ENCODE measurements at places on chromosomes 6 and 20.

DNA sequence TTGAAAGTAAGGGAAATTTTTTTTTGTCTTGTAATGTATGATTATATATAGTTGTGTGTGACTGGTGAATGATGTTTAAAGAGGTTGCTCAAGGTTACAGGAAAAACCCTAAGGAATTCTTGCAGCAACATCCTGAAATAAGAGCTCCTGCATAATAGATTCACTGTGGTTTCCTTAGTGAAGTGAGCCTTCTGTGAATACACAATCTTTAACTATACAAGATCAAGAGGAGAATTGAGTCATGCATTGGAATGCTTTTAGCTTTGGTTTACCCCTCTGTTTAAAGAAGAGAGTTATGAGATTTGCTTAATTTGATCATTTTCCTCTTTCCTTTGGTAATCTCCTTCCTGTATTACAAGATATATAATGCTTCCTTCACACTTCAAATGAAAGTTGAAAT lies 141.6 kb upstream of the EYA4 start:
- DNase-seq, result no peak

DNA sequence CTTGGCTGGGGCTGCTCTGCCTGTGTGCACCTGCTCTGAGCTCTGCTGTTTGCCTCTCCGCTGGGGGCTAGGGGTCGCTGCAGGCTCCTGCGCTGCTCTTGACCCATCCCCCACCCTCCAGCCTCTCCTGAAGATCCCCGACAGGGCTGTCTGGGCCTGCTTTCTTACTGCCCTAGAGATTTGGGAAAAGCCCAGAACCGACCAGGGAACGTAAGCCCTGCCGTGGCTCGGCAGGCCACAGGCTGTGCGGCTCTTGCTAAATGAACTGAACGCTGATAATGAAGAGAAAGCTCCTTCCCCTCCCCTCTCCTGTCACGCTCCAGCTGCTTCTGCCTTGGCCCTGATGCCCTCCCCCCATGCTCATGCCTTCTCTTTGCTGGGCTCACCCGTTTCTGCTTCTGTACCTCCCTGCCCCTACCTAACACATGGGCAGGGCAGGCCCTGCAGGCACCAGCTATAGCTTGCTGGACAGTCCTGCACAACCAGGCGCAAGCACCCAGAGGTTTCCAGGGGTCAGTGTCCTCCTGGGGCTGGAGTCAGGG lies 32.0 kb upstream of the PCMTD2 start:
- DNase-seq, result no peak

- DNase-seq, result no peak
Observed at GRCh38 chr6:136304410-136304809, 14.8 kb upstream of the BCLAF1 start.

GRCh38 chr20:23146181-23146580 lies 60.1 kb upstream of the CD93 start:
- DNase-seq, result no peak

GRCh38 chr6:306641-307061 lies 14.4 kb downstream of the DUSP22 start:
- DNase-seq, result no peak

DNA sequence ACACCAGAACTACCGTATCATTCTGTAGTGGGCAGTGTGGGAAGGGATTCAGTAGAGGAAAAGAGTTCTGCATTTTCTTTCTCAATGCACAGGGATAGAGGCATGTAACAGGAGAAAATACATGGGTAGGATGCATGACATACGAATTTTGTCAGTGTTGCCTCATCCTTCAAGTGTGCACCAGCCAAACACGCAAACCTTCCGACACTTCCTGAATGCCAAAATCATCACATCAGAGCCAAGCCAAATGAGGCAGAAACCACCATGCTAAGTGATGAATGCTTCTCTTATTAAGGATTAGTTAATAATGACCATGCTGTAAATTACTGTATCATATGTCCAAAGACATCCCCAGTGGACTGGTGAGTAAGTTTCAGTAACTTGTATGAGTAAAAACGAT lies 27.3 kb downstream of the RAMACL start:
- DNase-seq, result no peak

DNA sequence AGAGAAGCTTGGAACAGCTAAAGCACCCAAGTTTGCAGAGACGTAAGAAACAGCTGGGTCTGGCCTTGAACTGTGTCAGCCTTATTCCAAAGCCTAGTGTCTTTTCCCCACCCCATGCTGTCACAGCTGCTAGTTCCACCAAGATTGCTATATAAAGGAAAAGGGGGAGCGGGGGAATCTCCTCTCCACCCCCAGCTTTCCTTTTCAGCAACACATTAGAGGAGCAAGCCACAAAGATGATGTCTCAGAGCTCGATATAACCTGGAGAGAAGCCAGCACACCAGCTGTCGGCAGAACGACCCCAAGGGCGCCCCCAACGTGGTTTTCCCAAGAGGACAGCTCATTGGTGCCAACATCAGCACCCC lies 36.5 kb downstream of the ATP9A start:
- no peak for DNase-seq

GRCh38 chr6:166775923-166776220 lies 148.8 kb upstream of the RPS6KA2 start:
- DNase-seq, result no peak

DNA sequence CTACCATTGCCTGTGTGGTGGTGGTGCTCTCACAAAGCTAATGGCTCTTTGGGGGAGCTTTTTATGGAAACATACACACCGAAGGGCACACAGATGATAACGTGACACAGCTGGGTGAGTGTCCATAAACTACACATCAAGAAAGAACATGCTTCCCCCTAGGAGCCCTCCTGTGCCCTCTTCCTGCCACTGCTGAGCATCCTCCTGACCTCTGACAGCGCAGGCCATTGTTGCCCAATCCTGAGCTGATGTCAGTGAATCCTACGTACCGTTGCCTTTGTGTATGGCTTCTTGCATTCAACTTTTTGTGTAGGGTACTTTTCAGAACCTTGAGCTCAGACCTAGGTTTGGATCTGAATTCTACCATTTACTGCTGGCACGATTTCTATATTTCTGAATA lies 65.8 kb upstream of the SLC22A1 start:
- DNase-seq, result no peak

- DNase-seq, result no peak
Observed at GRCh38 chr6:113482771-113483170, 374.4 kb upstream of the MARCKS start.

DNA sequence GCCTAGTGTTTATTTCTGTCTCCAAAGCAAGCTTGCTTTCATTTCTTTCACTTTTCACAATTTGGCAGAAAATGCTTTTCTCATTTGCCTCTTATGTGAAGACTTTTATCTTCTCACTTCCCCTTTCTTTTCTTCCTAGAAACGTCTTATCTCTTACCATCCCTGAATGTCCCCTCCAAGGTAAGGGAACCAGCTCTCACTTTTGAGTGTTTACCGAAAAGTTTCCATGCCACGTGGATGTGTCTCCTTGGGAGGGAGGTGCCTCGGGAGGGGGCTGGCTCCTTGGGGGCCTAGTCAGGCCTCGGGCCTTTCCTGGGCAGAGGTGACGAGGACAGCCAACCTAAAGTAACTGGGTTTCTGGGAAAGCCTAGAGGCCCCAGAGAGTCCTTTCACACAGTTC lies 127.4 kb downstream of the CD24 start:
- no peak for DNase-seq

DNA sequence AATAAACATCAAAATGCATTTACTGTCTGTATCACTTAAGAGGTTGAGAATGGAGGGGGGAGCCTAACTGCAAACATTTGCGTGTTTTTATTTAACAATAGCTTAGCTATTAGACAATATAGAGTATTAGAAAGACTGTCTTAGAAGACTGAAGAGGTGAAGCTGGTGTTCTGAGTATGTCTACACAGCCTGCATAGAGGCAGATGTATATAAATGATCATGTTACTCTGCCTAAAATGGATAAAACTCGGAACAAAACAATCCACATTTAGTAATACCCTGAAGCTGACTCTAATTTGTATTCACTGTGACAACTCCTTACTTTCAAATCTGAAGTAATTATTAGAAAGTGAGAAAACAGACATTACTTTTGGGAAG lies 181.9 kb downstream of the GMPR start:
- no peak for DNase-seq

DNA sequence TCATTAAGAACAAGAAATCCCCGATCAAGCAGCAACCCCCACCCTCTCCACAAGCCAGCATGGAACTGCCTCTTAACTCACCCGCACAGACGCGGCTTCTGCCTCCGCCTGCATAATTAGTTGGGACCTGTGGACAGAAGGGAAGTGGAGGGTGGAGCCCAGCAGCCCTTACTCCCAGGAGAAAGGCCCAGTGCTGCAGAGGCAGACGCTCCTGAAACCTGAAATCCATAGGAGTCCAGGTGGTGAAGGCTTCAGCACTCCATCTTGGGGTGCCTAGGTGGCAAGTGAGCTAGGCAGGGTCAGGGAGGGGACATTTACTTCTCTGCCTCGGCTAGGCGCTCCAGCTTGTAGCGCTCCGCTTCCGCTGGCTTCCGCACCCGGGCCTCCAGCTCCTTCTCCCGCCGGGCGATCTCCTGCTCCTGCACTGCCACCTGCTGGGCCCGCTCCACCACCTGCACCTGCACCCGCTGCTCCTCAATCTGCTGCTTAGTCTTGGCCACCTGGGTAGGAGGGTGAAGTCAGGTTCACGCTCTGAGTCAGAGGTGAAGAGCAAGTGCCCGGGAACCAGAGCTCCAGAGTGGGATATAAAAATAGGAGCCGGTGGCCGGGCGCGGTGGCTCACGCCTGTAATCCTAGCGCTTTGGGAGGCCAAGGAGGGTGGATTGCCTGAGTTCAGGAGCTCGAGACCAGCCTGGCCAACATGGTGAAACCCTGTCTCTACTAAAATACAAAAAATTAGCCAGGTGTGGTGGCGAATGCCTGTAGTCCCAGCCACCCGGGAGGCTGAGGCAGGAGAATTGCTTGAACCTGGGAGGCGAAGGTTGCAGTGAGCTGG lies 10.7 kb downstream of the TUBB start:
- DNase-seq, result peak; percentile 81

- no peak for DNase-seq
Observed at GRCh38 chr6:156953127-156953478, 175.9 kb downstream of the ARID1B start.

- DNase-seq, result no peak
Observed at GRCh38 chr6:47603227-47603626, 95.2 kb upstream of the ADGRF4 start.

- DNase-seq, result no peak
Observed at GRCh38 chr6:126344181-126344580, 4.3 kb downstream of the CENPW start.

- DNase-seq, result no peak
Observed at GRCh38 chr6:24996269-24996836, 60.6 kb upstream of the RIPOR2 start.

DNA sequence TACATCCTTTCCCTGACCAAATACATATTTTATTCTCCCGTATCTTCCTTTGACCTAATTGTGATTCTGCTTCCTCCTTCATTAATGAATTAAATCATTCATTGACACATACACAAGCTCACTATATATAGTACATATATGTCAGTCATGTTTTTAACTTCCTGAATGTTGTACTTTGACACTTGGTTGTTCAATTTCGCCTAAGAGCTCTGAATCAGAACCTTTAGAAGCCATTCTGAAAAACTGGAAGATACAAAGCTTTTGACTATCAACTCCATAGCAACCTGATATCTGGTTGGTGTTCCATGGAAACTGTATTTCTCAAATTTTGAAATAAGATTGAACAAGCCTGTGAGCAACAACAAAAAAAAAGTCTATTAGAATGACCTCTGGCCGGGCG lies 27.3 kb upstream of the HFE start:
- no peak for DNase-seq

DNA sequence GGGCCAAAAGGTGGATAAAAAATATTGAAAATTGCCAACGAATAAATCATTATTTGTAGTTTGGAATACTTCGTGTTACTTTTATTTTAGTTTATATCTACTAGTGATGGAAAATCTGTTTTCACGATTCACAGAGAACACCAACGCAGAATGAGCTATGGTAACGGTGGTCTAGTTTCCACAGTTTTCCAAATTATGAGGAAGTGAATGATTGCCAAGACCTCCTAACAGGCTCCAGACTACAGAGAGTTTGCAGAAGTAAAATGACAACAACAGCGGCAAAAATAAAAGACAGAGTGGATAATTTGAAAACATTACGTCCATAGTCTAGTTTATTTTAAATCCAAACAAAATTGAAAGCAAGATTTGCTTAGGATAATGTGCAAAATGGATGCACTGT lies 57.0 kb upstream of the AIG1 start:
- DNase-seq, result no peak

DNA sequence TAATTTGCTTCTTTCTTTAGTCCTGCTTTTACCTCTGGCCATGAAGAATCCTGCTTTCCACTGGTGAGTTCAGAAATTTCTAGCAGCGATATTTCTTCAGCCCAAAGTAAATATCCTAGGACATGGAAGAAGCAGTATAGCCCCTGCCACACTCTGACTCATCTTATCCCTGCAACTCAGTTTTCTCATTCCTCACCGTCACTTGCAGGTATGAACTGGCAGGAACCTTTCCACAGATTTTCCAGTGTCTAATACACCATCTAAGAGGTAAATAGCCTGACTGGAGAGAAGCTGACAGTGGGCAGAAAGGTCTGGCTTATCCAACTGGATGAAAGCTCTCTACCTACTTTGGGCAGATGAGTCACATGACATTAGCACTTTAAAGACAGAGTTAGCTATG lies 816.7 kb upstream of the FLRT3 start:
- DNase-seq, result no peak

- DNase-seq, result no peak
Observed at GRCh38 chr6:6402006-6402405, 81.5 kb upstream of the F13A1 start.

DNA sequence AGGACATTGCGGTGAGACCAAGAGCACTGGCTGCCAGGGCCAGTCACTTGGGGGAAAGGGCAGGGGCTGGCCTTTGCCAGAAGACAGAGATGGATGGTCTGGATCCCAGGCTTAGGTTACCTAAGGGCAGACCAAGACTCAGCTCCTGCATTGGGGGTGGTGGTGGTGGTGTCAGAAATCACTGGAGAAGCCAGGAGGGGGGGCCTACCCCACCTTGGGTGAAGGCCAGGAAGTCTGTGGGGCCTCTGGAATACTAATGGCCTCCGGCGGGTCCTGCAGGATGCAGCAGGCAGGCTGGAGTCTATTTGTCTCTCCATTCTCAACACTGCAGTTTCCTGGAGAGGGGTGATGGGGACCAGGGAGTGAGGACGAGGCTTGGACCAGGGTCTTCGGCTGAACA lies 32.8 kb downstream of the CD40 start:
- DNase-seq, result no peak

GRCh38 chr6:48765352-48765961 lies 654.5 kb upstream of the PTCHD4 start:
- no peak for DNase-seq
